ENCODE measurements at places on chromosomes 3 and 15.

DNA sequence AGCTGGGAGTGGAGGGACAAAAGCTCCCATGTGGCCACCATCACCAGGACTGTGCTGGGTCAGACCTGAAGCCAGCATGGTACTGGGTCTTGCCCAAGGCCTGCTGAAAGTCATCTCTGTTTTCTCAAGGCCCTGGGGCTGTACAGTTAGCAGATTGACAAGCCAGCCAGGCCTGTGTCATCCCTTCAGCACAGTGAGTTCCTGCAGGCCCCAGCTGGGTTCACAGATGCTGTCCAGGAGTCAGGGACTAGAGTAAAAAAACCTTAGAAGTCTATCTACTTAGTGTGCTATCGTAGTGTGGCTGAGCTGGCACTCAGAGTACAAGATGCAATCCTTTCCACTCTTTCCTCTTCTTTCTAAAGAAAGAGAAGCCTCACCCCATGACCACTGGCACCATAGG lies 246.0 kb upstream of the NAALADL2 start:
- no peak for DNase-seq

- DNase-seq: no peak
Measured at GRCh38 chr3:5846261-5846660, 658.8 kb downstream of the EDEM1 start.

DNA sequence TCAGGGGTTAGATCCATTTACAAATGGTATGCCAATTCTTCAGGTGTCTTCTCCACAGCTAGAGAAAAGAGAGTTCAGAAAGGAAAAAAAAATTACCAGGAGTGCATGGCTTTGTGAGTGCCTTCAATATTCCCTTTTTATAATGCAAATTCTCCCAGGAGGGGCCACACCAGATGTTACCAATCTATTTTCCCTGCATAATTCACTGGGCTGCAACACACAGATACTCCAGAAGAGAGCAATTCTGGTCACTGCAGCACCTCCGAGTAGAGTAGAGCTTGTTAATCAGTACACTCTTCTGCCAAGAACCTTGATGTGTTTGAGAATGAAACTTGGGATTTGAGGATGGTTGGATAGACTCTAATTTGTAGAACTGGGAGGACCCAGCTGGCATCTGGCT lies 80.7 kb upstream of the SPRED1 start:
- DNase-seq: no peak

DNA sequence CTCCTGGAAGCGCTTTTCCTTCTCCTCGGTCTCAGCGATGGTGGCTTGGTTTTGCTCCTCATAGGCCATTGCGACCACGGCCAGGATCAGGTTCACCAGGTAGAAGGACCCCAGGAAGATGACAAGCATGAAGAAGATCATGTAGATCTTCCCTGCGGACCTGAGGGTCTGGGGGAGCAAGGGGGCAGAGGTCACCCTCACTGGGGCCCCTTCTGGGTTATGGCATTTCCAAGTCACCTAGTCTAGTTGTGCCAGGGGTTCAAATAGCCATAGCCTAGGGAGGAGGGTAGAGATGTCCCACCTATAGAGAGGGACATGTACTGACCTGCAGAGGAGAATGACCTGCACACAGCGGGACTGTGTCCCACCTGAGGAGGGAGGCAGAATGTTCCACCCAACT lies 43.5 kb downstream of the SCN5A start:
- no peak for DNase-seq

DNA sequence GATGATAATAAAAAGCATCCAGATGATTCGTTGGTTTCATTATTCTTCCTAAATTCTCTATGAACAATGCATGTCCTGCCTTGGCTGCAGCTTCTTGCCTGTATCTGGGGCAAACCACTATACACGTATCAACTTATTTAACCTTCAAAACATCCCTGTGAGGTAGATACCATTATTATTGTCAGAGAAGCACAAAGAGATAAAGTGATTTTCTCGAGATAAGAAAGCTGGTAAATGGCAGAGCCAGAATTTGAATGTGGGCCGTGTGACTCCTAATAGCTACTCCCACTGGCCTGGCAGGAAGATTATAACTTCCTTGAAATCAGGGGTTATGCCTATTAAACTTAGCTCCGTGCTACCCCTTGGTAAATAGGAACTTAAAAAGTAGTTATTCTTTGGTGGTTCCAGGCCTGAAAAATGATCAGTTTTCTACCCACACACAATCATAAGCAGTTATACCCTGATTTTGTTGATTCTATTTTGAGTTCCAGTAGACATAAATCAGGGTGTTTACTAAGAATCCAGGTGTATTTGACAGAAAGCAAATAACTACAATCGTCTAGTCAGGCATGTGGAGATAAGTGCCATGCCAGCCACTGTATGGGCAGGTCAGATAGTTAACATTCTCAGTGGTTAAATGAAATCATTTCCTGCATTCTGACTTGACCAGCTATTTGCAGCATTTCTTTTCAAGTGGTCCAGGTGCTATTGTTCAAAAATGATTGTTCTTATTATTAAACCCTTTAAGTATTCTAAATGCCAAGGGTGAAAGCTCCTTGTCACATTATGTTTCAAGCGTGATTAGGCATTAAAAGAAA lies 99.2 kb upstream of the LRRN1 start:
- DNase-seq: no peak

GRCh38 chr3:25594007-25594502 lies 70.7 kb downstream of the TOP2B start:
- no peak for DNase-seq

- DNase-seq: peak; percentile 18
Measured at GRCh38 chr3:8769088-8769822, at the start of gene OXTR. Gene OXTR (minus strand): TSS chr3:8769613. CDS start chr3:8768187, 1,426 bp downstream.

- DNase-seq: no peak
Measured at GRCh38 chr15:96362755-96363651, 32.5 kb downstream of the NR2F2 start.

Measured in naive thymus-derived CD4-positive, alpha-beta T cell (primary cell).